Stimulated activated naive CD4-positive, alpha-beta T cell treated with Interleukin-2 at 50 U/mL for 16 hours (primary cell): ENCODE measurements at places on chromosomes 1 and 21.
A peak's percentile ranks its signal among the peaks of the same experiment; 100 is the strongest.

- DNase-seq: no peak
Observed at GRCh38 chr1:183023146-183023600, at the start of gene LAMC1. Gene LAMC1 (plus strand): TSS chr1:183023420. CDS start chr1:183023717, 297 bp downstream.

GRCh38 chr1:156601892-156602291 is 613 bp upstream of the GPATCH4 start:
- DNase-seq: no peak

DNA sequence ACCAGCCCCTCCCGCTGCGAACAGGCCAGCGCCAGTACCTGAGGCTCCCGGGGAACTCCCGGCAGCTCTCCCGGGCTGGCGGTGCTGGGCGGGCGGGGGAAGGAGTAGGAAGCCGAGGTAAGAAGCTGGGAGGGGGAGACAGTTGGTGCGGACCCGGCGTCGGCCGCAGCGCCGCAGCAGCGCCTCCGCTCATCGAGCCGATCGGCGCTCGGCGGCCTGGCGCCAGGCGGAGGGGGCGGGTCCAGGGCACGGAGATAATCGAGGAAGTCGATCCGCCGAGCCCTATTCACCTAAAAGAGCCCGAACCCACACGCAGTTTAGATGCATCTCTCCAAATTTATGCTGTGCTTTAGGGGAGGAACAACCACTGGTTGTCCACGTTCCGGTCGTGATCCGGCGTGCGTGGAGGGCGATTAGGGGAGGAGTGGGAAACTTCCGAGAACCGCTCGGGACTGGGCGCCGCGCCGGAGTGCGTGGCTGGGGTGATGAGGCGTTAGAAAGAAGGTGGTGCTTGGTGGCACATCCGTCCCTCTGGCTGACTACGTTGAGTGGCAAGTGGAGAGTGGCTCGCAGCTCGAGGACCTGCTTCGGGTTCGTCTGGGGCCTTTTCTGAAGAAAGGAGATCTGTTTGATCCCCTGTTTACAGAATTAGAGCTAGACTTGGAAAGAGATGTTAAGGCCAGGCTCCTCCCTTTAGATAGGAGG is at the start of gene VAMP4:
Gene VAMP4 (minus strand): TSS at position 194 of the 705 bp plus-strand sequence. CDS start 3,651 bp downstream, outside the sequence.
- DNase-seq: peak; percentile 85

GRCh38 chr1:63774617-63775417 is 1.0 kb downstream of the ROR1 start:
- no peak for DNase-seq

DNA sequence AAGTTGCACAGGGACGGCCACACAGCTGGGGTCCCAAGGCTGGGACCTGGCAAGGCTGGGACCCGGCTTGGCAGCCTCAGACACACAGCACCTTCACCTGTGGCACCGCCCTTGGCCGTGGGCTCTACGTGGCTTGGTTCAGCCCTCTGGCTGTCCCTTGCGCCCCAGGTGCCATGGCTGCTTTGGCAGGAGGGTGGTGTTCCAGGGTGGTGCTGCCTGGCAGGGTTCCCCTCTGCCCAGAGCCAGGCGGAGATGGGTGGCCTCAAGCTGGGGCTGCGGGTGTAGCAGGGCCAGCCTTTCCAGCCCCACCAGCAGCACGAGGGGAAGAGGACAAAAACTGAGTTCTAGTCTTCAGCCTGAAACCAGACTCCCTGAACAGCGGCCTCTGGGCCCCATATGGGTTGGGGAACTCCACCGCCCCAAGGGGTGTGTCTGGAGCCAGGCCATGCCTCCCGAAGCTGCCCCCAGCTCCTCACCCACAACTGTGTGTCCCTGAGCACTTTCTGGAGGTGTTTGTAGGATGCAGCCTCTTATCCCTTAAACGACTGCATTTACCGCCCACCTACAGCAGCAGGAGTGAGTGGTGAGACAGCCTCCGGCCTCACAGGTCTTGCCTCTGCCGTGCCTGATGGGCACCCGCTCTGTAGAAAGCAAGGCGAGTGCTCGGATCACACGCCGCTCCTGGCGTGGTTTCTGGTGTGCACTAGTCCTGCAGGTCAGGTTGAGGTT is 92.3 kb downstream of the PDE9A start:
- DNase-seq: no peak

GRCh38 chr1:68974447-68974846 is 477.6 kb upstream of the DEPDC1 start:
- DNase-seq: no peak

DNA sequence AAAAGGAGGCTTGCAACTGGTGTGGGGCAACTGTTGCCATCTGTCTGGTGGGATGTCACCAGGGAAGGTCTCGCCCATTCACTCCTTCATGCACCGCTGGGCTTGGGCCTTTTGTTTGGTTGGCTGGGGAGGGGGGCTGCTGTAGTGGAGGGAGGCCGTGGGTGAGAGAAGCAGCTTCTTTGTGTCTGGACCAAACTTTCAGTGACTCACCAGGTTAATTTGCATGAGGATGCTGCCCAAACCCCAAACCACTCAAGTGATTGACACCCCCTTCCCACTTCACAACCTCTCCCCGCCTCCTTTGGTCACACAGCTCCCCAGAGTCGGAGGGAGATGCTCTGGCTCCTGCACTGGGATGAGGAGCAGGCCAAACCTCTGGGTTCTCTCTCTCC is 19.7 kb downstream of the BTG2 start:
- peak; percentile 49 for DNase-seq

DNA sequence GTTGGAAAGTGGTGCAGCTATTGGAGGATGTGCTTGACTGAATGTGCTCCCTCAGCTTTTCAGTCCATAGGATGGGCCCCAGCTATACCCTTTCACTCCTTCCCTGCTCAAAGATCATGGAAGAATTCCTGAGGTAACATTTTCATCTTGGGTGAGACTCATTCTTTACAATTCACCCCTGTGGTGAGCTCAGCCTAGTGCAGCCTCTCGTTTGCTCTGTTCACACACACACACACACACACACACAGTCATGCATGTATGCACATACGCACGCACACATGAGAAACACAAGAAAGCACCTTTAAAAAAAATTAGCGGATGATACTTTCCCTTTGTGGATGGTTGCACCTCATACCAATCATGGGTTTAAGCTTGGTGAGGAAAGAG is 25.8 kb downstream of the CCN1 start:
- no peak for DNase-seq

DNA sequence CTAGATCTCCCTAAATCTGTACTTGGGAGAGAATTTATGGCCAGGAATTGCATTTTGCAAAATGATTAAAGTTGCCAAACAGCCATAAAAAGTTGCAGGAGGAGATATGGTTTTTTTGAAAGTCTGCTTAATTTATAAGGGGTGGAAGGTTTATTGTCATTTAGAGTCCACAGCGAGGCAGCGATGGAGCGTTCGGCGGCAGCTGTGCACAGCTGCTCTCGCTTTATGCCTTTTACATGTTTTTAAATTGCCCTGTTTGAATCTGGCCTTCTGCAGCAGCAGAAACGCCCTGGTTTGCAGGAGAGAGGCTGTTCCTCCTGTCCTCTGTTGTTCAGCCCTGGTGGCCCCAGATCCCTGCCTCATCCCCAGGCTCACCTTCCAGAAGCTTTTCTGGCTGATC is 144.9 kb upstream of the POU3F1 start:
- no peak for DNase-seq

- DNase-seq: no peak
Observed at GRCh38 chr1:71232166-71232763, 151.4 kb upstream of the ZRANB2 start.

DNA sequence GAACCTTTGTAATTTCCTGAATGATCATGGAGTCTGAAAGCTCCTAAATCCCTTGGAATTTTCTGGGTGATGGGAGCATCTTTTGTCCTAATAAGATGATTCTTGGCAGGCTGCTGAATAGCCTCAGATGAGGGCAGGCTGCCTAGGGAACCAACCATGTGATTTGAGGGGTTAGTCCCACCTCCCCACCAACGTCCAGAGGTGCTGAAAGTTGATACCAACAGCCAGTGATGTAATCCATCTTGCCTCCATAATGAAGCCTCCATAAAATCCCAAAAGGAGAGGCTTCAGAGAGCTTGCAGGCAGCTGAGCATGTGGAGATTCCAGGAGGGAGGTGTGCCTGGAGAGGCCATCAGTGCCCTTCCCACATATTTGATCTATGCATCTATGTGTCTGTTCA is 43.7 kb downstream of the GTF2B start:
- no peak for DNase-seq

GRCh38 chr1:173205146-173206051 is 1.7 kb downstream of the TNFSF4 start:
- peak; percentile 5 for DNase-seq

DNA sequence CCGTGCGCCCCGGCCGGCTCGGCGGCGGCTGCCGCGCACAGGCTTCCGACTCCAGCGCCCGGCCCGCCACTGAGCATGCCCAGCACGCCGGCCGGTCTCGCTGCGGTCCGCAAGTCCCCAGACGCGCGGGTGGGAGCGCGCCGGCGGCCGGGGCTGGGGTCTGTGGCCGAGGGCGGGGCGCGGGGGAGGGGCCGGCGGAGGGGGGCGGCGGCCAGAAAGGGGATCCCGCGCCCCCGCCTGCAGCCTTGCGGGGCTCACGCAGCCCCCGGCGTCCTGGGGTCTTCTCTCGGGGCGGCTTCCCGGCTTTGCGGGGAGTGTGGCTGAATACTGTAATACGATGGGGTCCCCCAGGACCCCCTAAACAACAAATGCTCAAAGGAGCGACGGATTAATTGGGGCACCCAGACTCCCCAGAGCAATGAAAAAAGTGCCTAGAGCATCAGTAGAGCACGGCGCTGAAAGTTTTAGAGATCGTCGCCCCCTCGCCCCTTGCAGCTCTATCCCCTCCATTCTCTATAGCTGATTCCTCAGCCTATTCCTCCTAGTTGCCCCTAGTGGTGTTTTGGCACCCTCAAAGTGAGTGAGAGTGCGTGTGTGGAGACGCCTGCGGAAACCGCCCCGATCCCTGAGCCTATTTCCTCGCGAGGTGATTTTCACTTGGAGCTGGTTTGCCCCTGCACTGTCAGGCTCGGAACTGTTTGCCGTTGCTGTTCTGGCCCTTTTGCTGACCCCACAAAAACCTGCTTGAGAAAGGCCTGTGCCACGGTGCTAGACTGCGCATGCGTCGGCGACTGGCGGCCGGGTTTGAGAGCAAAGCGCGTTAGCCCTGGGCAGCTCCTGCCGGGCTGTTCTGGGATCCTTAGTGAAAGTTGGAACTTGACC is at the start of gene VAV3:
Gene VAV3 (minus strand): TSS at position 71 of the 882 bp plus-strand sequence. CDS start 311 bp downstream, outside the sequence.
- peak; percentile 48 for DNase-seq

DNA sequence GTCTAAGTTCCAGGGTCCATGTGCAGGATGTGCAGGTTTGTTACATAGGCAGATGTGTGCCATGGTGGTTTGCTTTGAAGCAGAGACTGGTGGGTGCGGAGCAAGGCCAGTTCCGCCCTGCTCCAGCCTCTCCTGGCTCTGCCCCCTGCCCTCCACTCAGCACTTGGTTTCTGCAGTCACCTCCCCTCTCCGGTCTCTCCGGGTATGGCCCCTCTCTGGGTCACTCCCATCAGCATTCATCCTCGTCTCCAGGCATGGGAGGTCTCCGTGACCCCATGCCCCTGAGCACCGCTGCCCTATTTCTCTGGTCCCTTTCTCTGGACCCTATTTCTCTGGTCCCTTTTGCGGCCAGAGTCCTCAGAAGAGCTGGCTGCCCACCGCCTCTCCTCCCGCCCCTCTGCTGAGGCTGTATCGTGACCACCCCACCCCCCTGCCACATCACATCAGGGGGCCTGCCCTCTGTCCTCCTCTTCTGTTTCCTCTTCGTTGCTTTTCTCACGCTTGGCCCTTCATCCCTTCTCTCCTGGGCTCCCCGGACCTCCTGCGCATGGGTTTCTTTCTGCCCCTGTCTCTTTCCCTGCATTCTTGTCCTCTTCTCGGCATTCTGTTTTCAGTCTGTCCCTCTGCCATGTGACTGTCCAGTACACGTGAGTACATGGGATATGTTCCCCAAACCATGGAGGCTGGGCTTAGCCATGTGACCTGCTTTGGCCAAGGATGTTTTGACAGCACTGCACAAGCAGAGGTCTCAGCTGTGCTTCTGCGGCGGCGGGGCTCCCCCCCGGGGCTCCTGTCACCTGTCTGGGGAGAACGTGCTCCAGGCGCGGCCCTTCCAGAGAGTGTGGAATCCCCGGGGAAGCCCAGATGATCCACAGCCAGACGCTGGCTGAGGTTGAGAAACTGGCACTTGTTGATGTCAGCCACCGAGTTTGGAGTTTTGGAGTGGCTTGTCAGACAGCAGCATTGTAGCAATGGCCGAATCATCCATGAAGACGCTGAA is 54.4 kb upstream of the C1orf174 start:
- DNase-seq: no peak

DNA sequence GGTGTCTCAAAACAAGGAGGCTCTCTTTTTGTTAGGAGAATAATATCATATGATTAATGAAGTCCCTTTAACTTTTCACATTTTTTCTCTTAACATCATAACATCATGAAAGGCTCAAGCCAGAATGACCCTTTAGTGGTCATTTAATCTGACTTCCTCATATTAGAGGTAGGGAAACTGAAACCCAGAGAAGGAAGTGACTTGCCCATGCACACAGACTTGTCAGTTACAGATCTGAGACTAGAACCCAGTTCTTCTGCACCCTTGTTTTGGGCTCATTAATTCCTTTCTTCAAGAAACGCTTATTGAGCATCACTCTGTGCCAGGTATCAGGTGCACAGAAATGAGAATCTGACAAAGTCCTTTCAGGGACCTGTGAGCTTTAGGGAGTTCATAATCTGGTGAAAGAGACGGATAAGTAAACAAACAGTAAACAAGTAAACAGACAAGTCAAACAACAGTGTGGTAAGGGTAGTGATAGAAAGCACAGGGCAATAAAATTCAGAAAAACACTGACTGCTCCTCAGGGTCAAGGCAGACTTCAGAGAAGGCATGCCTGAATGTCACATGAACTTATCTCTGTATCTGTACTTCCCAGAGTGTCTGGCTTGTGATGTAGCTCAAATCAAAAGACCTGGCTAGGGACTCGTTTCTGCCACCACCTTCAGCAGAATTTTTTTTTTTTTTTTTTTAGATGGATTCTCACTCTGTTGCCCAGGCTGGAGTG is 38.3 kb upstream of the OSBPL9 start:
- DNase-seq: no peak

GRCh38 chr1:89622895-89623294 is 10.0 kb upstream of the LRRC8C start:
- DNase-seq: no peak

DNA sequence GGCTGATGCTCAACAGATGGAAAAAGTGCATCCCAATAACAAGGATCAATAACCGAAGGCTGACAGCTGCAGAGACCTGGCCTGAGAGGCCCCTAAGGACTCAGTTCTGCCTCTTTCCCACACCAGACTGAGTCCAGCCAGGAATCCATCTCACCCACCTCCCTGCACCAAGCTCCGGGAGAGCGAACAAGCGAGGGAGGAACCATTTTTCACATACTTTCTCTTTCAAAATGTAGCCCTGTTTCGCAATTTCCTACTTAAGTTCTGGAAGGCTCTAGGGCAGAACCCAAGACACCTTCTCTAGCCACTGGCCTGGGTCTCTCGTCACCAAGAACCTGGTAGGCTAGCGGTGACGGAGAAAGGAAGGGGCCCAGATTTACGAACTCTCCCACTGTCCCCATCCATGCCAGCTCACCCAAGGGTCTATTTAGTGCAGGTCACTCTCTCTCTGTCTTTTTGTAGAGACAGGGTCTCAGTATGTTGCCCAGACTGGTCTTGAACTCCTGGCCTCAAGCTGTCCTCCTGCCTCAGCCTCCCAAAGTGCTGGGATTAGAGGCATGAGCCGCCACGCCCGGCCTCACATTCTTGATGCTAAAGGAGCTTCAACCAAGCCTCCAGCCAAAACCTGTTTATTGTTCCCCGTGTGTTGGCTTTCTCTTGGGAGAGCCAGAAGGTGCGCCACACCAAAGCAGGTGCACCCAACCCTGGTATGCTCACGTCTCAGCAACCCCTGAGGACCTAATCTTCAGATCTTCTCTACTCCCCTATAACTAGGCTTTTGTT is 10.9 kb upstream of the GNL2 start:
- no peak for DNase-seq
